ENCODE measurements at places on chromosomes 5 and 9. TPM values are rescaled to one million over a fixed set of nuclear protein-coding genes. Genes with fewer than 3 reads are reported as not detected.
A peak's percentile ranks its signal among the peaks of the same experiment; 100 is the strongest.

NMRK1 gene
- total RNA-seq = 20.4 TPM

POLE3 gene
- 34.8 TPM for total RNA-seq

CSF2 gene
- not detected for total RNA-seq

- DNase-seq = no peak
These were observed 166.4 kb downstream of the PAM start for GRCh38 chr5:102921341-102922044.

- DNase-seq = no peak
These were observed 23.8 kb downstream of the ANXA2R start for GRCh38 chr5:43016217-43016779.

DNA sequence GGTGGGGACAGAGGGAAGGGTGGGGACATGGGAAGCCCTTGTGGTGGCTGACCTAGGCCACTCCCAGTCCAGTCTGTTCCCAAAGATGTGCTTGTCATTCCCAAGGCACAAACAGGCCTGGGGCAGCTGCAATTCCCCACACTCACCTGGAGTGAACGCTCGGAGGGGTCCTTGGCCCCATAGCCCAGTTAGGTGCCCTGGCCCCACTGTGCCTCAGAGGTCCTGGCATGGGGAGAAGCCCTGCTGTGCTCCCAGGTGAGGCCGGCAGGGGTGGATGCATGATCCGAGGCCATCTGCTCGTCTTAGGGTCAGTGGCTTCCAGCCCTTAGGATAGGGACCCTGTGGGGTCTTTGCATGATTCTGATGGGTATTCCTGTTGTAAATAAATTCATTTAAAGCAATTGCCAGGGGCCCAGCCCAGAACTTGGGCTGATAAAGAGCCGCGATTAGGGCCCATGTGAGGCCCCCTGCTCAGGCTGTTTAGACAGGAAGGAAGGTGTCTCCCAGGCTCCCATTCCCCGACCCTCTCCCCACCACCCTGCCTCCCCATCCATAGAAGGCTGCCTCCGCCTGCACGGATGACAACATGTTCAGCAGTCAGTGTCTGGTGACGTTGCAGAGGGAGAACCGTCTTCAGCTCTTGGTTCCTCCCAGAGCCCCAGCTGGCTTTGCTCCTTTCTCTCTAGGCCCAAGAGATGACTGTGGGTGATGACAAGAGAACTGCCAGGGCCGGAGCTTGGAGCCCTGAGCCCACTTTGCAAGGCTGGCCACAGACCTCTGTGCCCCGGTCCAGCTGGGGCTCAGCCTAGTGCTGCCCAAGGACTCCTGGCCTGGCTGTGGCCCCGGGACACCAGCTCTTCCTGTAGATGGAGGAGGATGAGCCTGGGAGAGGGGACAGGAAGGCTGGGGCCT lies 28.4 kb upstream of the IRX4 start:
- DNase-seq = no peak

DNA sequence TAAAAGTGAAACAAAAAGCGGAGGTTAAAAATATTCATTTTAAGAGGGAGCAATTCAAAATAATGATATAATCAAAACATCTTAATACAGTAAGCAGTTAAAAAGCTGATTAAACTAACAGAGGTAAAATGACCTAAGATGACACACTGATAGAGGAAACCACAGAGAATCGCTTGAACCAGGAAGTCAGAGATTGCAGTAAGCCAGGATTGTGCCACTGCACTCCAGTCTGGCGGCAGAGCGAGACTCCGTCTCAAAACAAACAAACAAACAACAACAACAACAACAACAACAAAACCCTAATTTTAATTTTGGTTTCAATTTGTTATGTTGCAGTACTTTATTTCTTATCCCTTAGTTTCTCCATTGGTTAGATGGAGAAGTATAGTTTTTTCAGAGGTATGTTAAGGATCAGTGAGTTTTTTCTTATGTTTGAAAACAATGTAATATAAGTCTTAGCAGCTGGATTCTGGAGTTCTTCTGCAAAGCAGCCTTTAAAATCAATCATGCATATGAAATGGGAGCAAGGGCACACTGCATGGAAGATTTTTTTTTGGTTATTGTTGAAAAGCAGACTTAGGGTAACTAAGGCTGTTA lies 58.5 kb downstream of the MLANA start:
- no peak for DNase-seq

- DNase-seq = peak; percentile 17
These were observed 1.4 kb downstream of the KIF20A start for GRCh38 chr5:138180183-138180782.

DNA sequence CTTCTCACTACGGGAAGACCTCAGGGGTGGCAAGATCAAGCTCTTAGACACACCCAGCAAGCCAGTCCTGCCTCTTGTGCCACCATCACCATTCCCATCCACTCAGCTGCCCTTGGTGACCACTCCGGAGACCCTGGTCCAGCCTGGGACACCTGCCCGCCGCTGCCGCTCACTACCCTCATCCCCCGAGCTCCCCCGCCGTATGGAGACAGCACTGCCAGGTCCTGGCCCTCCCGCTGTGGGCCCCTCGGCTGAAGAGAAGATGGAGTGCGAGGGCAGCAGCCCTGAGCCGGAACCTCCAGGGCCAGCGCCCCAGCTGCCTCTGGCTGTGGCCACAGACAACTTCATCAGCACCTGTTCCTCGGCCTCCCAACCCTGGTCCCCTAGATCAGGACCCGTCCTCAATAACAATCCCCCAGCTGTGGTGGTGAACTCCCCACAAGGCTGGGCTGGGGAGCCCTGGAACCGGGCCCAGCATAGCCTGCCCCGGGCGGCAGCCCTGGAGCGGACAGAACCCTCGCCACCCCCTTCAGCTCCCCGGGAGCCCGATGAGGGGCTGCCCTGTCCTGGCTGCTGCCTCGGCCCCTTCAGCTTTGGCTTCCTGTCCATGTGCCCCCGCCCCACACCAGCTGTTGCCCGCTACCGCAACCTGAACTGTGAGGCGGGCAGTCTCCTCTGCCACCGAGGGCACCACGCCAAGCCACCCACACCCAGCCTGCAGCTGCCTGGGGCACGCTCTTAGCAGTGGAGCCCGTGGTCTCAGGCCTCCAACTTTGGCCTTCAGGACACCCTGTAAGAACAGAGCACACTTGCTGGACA lies 4.1 kb downstream of the TESK1 start:
- no peak for DNase-seq

Measured in urinary bladder (tissue), 4 donors.